Gastrocnemius medialis (tissue), 4 donors: ENCODE measurements at places on chromosomes 11 and 22. TPM values are rescaled to one million over a fixed set of nuclear protein-coding genes. Genes with fewer than 3 reads are reported as not detected.

Gene EHF
- total RNA-seq = not detected

DNA sequence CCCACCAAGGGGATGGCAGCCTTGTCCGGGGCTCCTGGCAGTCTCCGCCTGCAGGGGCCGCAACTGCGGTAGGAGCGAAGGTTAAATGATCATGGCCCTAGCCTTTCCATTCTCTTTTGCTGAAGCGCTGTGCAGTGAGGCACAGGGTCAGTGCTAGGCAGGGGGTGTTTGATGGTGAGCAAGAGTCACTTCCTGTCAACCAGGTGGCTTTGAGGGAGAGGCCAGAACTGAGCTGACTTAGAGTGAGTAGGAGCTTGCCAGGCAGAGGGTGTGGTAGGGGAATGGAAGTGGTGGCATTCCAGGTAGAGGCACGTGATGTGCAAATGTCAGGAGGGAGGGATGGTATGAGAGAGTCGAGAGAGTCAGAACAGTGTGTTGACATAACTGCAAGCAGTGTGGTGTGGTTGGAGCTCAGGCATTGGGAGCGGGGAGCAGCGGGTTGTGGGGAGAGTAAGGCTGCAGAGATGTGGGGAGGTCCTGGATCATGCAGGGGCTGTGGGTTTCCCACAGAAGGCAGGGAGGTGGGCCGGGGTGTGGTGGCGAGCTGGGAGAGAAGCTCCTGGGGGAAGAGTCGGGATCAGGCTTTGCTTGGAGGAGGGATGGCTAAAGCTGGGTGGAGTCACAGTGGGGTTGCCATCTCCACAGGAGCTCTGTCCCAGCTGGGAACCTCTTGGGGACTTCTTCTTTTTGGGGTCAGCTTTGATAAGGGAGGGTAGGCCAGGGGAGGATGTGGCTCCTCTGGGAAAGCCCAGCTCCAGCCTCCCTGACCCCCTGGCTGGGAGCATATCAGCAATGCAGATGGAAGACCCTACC is 33.3 kb downstream of the AMPD3 start:
- no peak for DNase-seq

Gene FOLR3
- total RNA-seq = not detected

Gene CDC42EP1
- total RNA-seq = 5.6 TPM

GRCh38 chr11:110162216-110162615 is 69.0 kb downstream of the ZC3H12C start:
- no peak for DNase-seq

- no peak for DNase-seq
Observed at GRCh38 chr22:17481424-17481823, 81.9 kb upstream of the SLC25A18 start.

Gene TRPC6
- total RNA-seq = not detected

DNA sequence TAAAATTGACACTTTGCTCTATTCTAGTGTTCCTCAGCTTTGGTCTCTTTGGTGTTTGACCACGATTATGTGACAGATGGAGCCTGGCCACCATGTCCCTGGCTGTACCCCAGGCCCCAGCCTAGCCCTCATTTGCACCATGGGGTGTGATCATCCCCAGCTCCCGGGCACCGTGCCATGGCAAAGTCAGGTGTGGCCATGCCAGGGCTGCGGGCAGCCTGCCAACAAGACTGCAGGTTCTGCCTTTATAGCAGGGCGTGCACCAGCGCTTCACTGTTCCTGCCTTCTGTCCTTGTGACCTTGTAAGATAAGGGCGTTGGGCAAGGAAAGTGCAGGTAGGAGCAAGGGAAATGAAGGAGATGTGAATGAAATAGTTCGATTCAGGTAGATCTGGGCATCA is 22.4 kb upstream of the APOBEC3A start:
- peak; percentile 66 for DNase-seq

- no peak for DNase-seq
Observed at GRCh38 chr22:49291169-49291568, 536.5 kb downstream of the BRD1 start.

GRCh38 chr11:110174645-110175310 is 81.6 kb downstream of the ZC3H12C start:
- no peak for DNase-seq

GRCh38 chr11:19283991-19284390 is 43.2 kb upstream of the E2F8 start:
- no peak for DNase-seq

- no peak for DNase-seq
Observed at GRCh38 chr11:68349461-68350249, 37.3 kb downstream of the LRP5 start.

- no peak for DNase-seq
Observed at GRCh38 chr22:40487663-40488249, 117.4 kb downstream of the SGSM3 start.

DNA sequence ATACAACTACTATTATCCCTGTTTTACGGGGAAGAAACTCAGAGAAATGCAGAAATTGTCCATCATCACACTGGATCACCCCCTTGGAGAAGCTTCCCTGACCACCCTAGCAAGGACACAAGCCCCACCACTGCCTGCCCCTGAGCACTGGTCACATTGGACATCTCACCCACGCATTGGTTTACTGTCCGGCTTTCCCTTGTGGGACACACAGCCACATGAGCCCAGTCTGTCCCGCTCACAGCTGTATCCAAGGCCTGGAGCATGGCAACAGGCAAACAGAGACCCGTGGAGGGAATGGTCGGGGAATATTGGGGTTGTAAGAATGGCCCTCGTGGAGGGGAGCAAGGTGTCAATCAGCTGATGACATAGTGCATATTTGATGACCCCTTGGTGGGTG is 42.7 kb upstream of the FGF3 start:
- no peak for DNase-seq

GRCh38 chr11:116240710-116241109 is 532.1 kb downstream of the BUD13 start:
- no peak for DNase-seq

DNA sequence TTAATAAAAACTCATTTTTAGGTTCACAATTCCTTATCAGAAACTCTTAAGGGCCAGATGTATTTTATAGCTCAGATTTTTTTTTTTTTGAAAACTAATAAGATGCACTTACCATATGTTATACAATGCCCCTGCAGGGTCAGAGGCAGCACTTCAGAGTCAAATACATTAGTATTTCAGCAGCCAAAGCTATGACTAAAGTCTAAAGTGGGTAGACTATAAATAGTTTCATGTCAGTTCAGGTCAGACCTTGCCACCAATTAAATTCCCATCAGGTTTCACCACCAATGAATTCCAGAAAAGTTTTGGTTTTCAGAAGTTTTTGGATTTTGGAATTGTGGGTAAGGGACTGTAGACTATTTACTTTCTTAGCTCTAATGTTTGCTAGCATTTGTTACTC is 75.9 kb downstream of the FAM83F start:
- no peak for DNase-seq

- DNase-seq = no peak
Observed at GRCh38 chr11:44008088-44008501, 39.7 kb upstream of the ACCSL start.

- no peak for DNase-seq
Observed at GRCh38 chr11:96187822-96188221, 155.2 kb downstream of the MAML2 start.

DNA sequence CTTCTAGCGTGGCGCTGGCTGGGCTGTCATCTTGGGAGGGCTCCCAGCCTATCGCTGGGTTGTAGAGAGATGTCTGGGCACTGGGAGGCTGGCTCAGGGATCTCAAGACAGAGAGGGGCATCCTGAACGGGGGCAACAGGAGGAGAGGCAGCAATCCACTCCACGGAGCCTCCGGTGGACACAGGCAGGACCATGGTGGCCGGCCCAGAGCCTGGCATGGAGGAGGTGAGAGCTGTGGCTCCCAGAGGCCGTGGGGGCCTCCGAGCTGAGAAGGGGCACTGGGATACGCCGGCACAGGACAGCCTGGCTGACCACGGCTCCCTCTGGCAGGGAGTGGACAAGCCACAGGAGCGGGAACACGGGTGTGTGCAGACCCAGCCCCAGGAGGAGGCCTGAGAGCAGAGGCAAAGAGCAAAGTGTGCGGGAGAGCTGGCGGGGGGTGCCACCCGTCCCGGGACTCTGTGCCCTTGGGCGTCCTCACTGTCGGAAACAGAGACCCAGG is 9.1 kb downstream of the MRGPRF start:
- no peak for DNase-seq

DNA sequence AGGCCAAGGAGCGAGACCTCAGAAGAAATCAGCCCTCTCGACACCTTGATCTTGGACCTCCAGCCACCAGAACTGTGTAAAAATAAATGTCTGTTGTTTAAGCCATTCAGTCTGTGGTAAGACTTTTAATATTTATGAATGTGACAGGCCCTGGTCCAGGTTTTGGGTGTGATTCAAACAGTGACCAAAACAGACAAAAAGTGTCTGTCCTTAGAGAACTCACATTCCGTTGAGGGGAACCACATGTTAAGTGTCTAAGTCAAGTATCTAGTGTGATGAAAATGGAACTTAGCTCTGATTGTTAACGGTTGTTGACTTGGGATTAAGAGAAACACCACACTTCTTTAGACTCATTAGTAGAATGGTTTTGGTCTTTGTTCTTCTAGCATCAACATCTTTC is 22.2 kb downstream of the ATXN10 start:
- DNase-seq = no peak

Gene OR4D5
- not detected for total RNA-seq

DNA sequence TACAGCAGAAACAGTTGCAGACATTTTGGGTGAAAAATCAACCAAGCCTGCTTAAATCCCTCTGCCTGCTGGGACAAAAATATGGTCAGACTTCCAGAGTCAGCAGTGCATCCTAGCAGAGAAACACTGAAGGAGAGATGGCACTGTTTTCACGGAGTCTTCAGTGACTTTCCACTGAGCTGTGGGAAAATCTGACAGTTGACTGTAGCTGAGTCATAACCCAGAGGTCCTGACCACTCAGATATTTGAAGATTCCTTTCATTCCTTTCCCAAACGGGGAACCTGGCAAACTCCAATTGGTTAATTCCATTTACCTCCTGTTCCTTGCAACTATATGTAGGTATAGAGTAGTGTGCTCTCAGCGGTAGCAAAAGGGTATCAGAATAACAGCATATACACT is 20.9 kb upstream of the UPB1 start:
- no peak for DNase-seq

Gene DEPDC7
- total RNA-seq = 2.0 TPM

Gene ANO1
- 4.7 TPM for total RNA-seq

- DNase-seq = no peak
Observed at GRCh38 chr22:47148956-47149728, 386.7 kb downstream of the TBC1D22A start.

- DNase-seq = no peak
Observed at GRCh38 chr11:30333405-30333804, 10.5 kb downstream of the ARL14EP start.

GRCh38 chr22:21650823-21651520 is 8.9 kb downstream of the SDF2L1 start:
- DNase-seq = no peak

Gene ANO9
- 0.23 TPM for total RNA-seq

Gene TYR
- total RNA-seq = not detected

DNA sequence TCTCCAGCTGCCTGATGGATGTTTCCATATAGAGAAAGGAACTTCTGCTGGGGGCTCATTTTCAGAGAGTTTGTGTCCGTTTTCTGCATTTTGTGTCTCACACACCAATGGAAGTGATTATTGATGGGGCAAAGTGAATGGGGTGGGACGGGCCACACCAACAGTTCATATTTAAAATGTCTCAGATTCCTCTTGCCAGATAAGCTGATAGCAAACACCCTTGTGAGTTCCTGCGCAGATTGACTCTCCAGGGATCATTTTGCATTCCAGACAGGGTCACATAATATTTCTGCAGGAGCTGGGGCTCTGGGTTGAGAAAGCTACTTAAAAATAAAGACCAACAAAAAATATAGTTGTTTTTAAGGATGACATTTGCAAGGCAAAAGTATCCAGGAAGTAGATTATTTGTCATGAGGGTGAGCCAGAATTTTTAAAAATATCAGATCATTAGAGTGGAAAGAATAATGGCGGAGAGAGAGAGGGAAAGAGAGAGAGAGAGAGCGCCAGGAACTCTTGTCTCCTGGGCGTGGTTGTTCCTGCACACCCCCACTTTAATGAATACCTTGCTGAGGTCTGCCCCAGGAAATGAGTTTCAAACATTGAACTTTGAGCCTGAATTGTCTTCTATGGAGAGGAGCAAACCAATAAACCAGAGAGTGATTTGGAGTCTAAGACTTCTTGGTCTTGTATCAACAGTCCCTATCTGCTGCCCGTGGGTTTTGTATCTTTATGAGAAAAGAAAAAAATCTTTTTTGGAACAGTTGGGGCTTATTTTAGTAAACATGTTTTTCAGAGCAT is 33.3 kb downstream of the MICAL2 start:
- DNase-seq = no peak

DNA sequence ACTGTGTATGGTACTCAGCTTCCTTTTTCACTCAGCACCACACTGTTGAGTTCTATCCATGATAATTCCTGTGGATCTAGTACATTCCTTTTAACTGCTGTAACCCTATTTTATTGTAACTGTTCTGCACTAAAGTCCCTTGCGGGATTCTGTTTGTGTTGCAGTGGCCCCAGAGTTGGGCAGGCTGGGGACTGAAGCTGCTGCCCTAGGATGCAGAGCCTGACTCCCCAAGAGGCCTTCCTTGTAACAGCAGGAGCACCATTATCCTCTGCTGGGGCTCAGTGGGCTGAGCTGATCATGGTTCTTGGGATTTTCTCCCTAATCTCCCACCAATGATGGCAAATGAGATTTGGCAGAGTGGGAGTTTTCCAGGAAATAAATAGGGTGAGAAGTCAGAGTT is 77.7 kb downstream of the CABIN1 start:
- DNase-seq = no peak

- no peak for DNase-seq
Observed at GRCh38 chr11:26584818-26585217, 12.8 kb upstream of the MUC15 start.

Gene DGAT2
- total RNA-seq = 4.3 TPM

GRCh38 chr11:80860632-80861031 is 1419.8 kb upstream of the TENM4 start:
- no peak for DNase-seq

GRCh38 chr11:134932761-134933160 is 520.7 kb upstream of the B3GAT1 start:
- no peak for DNase-seq

DNA sequence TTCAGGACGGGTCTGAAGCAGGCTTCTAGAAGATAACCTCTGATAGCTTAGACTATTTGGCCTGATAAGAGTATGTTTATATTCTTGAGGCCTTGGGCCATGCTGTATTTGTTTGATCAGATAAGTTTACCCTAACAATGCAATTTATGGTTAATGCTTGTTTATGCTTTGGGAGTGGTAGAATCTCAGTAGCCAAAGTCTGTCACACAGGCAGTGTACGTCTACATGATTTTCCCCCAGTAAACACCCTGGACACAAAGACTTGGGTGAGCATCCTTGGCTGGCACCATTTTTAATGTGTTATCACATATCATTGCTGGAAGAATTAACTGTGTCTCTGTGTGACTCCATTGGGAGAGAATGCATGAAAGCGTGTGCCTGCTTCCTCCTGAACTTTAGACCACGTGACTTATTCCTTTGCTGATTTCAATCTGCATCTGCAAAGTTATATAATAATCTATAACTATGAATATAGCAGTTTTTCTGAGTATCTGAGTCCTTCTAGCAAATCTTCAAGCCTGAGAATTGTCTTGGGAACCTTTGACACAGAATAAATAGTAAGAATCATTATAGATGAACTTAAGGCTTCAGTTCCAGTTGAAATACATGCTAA is 172.4 kb downstream of the CASP12 start:
- DNase-seq = no peak
